ENCODE measurements at places on chromosomes 12 and 14.

DNA sequence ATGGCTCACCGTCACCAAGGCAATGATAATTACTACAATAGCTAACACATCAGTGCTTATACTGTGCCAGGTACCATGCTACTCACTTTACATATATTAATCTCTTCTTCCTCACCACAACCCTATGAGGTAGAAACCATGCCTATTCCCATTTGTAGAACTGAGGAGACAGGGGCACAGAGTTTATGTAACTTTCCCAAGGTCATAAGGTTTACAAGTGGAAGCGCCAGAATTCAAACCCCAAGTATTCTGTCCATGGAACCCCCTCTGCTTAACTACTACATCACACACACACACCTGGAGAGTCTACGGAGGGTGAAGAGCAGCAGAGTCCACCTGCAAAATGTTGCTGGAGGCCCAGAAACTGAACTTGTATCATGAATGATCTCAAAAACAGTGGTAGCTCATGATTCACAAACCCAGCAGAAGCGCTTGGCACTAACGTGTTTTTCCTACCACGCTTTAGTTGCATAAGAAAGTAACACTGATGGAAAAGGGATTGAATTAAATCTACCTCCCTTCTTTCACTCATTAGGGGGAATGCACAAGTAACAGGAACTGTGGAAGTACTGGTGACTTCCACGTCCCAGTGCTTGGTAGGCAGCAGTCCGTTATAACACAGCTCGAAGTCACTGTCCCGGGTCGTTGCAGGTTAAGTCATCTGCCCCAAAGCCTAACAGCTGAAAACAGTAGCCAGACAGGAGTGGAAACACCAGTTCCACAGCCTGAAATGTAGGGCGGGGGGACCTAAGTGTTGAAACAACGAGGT, 2.0 kb downstream of the ITPR2 start:
- DNase-seq = no peak

DNA sequence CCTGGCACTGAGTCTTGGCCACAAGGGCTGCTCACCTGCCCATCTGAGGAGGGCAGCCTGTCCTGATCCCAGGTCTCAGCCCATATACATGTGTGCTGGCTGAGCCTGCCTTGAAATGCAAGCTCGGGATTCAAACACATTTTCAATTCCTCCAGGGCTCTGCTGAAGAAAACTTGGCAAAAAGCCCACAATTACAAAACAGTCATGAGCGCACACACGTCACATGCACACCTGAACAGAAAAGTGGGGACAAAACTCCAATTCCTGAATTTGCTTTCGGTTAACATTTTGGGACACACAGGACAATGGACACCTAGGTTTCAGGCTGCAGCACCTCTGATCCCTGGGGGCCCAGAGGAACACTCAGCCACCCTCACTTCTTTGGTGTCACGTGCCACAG, 113.9 kb downstream of the RBM19 start:
- DNase-seq = no peak

DNA sequence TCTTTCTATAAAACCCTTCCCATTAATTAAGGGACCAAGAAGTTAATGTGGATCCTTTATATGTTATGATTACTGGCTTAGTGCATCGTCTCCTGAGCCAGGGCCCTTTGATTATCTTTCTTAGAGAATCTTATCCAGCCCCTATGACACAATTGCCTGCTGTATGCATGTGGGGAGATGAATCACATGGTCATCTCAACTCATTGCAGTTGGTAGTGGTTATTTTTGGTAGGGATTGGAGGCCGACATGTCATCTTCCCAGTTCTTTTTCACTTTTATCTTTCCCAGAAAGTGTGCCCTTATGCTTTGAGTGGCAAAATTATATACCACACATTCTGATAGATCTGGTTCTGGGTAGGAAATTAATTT, 26.0 kb downstream of the ZNF664 start:
- DNase-seq = peak; percentile 29

DNA sequence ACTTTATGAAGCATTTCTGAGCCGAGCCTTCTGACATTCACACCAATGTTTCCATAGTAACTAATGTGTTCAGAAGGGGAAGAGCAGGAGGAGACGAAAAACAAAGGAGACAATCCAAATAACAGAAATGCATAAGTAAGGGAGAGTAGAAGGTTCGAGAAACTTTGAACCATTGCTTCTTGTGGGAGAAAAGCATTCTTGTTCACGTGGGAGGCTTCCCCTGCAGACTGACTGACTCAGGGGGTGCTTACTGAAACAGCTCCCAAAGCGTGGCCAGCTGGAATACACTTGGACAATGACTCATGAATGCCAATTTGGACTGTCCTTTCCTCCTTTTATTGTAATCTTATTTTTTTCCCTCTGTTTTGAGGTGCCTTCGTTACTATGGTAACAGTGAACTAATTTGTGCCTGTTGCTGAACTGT, 73.9 kb downstream of the NEDD1 start:
- peak; percentile 89 for DNase-seq

DNA sequence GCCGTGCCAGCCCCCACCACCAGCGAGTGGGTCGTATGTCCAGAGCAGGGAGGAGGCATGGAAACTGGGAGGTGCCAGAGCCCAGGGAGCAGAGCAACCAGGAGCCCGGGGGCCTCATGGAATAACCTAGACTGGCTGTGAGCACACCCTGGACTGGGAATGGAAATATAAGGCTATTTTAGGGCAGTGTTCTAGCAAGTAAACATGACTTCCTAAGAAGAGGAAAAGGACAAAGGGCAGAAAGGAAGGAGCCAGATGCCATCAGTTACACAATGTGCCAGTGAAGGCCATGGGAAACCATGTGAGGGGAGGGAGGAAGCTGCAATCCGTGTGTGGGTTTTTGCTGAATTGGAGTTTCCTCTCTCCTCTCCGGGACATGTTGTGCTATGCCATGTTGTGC, 18.7 kb upstream of the CPM start:
- no peak for DNase-seq

DNA sequence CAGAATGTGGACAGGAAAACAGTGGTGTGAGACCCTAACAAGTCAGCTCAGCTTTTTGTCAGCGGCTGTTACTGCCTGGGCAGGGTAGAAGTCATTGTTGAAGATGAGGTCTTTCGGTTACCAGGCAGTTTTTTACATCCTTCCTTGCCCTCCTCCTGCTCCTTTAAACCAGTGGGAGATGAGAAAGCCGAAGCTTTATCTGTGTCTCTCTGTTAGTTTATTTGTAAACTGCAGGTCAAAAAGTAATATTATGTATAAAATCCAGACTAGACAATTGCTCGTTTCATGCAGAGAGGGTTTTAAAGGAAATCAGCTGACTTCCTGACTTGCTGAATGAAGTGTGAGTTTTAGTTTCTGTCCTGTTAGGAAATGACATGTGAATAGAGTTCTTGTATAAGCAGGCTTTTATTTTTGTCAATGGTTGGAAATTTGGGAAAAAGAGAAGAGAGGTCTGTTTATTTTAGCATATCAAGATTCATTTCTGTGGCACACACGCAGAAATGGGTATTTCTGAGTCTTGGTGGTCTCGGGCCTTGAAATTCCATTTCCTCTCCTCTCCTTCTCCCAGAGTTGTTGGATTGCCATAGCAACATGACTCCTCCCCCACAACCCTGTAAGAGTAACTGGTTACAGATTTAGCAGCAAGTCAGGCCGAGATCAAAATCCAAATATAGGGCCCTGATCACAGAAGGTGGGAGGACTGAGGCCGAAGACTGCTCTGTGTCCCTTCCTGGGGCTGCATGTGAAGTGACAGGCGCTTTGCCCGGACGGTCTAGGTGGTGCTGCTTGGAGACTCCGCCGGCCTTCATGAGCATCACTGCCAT, 60.8 kb downstream of the SAMD4A start:
- peak; percentile 78 for DNase-seq

- peak; percentile 21 for DNase-seq
These were observed 10.2 kb upstream of the SLC17A8 start for GRCh38 chr12:100346660-100347059.

- no peak for DNase-seq
These were observed 1.4 kb downstream of the SGPP1 start for GRCh38 chr14:63726499-63726898.

- no peak for DNase-seq
These were observed 184.7 kb downstream of the TBX5 start for GRCh38 chr12:114221136-114221833.

GRCh38 chr14:105591052-105591451, 64.7 kb downstream of the TMEM121 start:
- DNase-seq = no peak

GRCh38 chr12:116381744-116382685, 104.5 kb upstream of the MED13L start:
- DNase-seq = peak; percentile 99

DNA sequence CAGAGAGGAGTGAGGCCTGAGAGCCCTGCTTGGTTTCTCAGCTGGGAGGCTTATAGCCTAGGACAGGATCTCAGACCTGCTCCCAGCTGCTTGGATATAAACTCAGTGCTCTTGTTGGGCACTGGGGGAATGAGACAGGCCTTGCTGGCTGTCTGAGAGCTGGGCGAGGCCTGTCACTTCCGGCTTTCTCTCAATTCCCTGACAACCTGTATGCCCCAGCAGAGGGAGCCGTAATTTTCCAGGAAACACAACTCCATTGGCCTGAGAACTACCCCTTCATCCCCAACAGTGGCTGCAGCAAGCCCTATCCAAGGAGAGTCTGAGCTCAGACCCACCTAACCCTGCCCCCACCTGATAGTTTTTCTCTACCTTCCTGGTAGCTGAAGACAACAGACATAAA, 258.3 kb upstream of the STXBP6 start:
- DNase-seq = no peak

- DNase-seq = no peak
These were observed 461.7 kb downstream of the GXYLT1 start for GRCh38 chr12:41683023-41683422.

GRCh38 chr12:20445687-20446086, 77.3 kb downstream of the PDE3A start:
- DNase-seq = peak; percentile 38

DNA sequence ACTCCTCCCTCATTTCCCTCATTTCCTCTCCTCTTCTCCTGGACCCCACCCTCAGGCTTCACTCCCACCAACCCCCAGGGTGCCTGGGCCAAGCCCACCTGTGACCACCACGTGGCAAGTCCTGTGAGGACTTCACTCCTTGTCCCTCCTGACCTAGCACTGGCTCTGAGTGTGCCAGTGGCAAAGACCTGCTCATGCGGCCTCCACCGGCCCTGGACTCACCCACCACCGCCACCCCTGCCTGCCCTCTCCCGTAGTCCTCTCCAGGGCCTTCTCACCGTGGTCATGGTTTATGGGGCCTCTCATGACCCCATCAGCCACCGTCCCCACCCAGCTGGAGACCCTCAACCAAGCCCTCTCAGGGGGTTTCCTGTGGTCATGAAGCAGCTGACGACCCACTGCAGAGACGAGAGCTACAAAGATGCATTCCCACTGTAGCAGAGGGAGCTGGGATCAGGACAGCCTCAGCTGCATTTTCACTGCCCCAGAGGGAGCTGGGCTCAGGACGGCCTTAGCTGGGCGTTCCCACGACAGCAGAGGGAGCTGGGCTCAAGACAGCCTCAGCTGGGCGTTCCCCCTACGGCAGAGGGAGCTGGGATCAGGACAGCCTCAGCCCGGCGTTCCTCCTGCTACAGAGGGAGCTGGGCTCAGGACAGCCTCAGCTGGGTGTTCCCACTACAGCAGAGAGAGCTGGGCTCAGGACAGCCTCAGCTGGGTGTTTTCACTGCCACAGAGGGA, 3.2 kb upstream of the C14orf180 start:
- DNase-seq = no peak

GRCh38 chr14:89589400-89590118, 172.5 kb upstream of the FOXN3 start:
- DNase-seq = no peak
